ENCODE measurements at places on chromosomes 5 and 9.
A peak's percentile ranks its signal among the peaks of the same experiment; 100 is the strongest.

GRCh38 chr9:79858508-79858907, 286.7 kb downstream of the TLE4 start:
- DNase-seq: peak; percentile 75

- DNase-seq: no peak
Observed at GRCh38 chr5:130272837-130273236, 368.6 kb downstream of the CHSY3 start.

DNA sequence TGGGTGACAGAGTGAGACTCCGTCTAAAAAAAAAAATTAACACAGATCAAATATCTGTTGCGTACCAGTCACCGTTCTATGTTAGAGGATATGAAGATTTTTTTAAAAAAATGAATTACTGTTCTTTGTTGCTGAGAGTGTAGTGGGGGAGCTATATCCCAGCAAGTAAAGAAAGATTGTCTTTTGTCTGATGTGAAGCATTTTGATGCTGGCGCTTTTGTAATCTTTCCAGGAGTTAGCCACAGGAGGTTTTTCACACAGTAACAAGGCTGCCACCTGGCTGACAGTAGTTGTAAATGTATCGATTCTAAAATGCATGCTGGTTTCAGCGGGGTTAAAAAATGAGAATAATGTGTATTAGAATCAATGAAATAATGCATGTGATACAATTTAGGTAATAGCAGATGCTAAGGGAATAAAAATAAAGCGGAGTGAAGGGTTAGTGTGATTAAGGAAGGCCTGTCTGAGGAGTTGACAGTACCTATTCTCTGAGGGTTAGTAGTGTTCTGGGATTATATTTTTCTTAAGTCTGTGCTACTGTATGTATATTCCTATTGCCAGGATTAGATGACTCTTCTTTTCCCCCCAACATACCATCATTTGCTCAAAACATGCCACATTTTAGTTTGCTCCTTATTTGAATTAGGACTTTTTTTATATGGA, 3.4 kb downstream of the LMNB1 start:
- DNase-seq: peak; percentile 75

DNA sequence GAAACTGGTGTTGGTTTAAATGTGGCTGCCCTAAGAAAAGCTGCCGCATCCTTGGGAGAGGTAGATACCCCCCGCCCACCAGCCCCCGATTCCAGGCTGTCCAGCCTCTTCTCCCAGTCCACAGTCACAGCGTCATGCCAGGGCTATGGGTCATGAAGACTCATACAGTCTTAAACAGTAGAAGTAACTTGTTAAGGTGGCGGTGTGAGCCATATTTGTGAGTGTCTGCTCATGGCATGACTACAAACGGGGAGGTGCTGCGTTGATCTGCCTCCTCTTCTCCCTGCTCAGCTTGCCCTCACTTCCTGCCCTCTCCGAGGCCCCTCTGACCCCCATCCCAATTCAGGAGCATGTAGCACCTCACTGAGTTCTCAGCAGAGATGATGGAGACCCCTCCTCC, 20.8 kb downstream of the FGD3 start:
- no peak for DNase-seq

GRCh38 chr9:123027517-123027916, 6.0 kb upstream of the GPR21 start:
- DNase-seq: no peak

- no peak for DNase-seq
Observed at GRCh38 chr5:2334719-2335118, 416.8 kb downstream of the IRX2 start.

- DNase-seq: no peak
Observed at GRCh38 chr5:34487159-34487879, 168.8 kb upstream of the RAI14 start.

- no peak for DNase-seq
Observed at GRCh38 chr5:69484891-69485290, 7.7 kb upstream of the OCLN start.

DNA sequence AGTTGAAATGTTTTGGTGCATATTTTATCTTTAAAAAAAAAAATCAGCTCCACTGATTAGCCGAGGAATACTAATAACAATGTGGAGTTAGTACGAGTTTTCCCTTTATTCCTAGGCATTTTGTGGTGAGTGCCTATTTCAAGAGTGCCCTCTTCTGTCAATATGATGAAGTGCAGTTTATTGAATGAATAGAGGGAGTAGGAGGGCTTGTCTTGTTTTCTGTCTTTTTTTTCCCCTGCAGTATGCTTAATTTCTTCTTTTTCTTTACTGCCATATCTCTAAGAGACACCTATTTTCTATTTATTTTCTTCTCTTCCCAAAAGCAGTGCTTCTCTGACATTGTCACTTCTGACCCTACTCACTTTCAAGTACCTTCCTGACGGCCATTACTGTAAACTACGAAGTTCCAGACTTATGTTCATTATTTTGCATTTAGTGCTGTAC, 169.6 kb upstream of the PITX1 start:
- DNase-seq: no peak

GRCh38 chr9:34346873-34347799, 17.8 kb downstream of the NUDT2 start:
- no peak for DNase-seq

GRCh38 chr9:122180633-122181032, 20.9 kb downstream of the MORN5 start:
- DNase-seq: no peak

GRCh38 chr5:160289721-160290120, 22.6 kb downstream of the CCNJL start:
- DNase-seq: no peak

DNA sequence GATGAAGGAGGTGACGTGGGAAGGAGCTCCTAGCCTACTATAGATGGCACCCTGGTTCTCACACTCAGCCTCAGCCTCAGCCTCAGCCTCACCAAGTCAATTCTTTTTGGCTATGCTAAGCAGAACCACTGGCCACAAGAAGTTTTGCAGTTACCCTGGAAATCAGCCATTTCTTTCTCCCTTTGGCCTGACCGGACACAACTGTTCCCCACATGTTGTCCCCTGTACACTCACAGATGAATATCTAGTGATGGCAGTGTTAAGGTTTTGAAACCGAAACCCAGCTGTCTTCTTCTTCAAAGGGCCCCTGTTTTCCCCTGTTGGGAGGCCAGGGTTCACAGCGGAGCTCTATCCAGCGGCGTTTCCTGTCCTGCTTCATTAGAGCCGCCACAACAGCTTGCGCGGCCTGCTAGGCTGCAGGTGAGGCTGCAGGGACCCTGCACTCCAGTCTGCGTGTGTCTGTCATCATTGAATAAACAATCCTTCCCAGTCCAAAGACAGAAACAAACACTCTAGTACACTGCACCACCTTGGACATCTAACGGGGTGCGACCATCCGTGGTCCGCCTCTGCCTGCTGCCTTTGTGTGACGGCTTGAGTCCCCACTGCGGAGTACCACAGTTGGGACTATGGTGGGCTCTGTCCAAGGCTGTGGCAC, 250.5 kb downstream of the DENND1A start:
- DNase-seq: peak; percentile 19

- no peak for DNase-seq
Observed at GRCh38 chr5:179819296-179820126, 1.2 kb upstream of the SQSTM1 start.

- peak; percentile 68 for DNase-seq
Observed at GRCh38 chr5:139453683-139454567, 8.6 kb downstream of the ECSCR start.

DNA sequence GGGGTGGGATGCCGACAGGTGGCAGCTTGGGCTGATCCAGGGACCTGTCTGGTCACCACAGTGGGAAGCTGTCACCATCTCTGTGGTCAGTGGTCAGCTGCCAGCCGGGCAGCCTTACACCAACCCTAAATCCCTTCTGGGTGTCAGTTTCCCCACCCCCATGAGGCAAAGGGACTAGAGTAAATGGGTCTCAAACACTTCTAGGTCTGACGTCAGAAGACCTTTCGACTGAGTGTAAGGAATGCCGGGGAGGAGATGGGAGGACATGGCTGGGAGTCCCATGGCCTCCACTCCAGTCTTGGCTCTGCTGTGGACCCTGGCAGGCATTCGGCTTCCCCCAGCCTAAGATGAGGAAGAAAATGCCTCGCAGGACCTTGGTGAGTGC, 40.3 kb upstream of the SLC25A51 start:
- DNase-seq: no peak

GRCh38 chr5:90987726-90988125, 395.4 kb downstream of the ARRDC3 start:
- no peak for DNase-seq

DNA sequence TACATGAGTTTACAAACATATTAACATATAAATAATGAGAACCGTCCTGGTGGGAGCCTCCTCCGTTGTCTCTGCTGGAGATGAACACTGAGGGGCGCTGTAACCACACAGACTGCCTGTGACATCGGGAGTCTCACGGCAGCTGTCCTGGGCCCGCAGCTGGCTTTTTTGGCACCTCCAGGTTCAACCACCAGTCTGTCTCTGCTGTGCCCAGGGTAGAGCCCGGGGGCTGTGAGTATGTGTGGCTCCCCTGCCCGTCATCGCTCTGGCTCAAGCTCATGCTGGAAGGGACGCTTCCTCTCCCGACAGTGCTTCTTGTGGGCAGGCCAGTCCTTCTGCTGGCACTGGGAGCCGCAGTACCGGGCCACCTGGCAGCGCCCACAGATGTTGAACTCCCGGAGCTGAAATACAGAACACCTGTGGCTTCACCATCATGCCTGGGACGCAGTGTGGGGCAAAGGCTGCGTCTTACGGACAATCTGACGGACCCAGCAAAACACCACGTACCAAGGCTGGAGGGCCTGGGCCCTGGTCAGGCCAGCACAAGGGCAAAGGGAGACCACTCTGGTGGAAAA, 3.6 kb upstream of the DPH7 start:
- peak; percentile 23 for DNase-seq

DNA sequence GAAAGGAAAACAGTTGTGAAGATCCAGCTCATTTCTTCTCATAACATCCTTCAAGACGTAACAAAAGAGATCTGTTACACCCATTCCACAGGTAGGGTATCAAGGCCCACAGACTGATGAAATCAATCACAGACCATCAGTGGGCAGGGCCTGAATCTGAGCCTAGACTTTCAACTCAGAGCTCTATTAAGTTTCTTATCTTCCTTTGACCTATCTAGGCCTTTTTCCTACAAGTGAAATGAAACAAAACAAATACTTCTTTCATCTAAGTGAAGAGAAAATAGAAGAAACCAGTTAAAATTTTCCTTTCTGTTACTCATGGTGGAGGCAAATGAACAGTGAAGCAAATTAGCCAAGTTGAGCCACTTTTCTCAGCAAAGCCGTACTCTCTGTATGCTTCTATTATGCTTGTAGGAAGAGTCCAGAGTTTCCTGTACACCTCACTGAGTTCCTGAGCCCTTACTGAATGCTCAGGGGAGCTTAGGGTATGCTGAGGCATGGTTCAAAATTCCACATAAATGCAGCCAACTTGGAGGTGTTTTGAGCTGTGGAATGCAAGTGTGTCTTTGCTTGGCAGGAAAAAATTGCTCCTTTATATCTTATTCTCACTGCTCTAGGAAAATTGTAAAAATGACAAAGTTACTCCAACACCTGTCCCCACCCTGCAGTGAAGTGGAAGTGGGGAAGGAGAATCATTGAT, 91.9 kb downstream of the FEM1C start:
- DNase-seq: no peak

- no peak for DNase-seq
Observed at GRCh38 chr5:93163010-93163663, 417.9 kb downstream of the NR2F1-AS1 start.

DNA sequence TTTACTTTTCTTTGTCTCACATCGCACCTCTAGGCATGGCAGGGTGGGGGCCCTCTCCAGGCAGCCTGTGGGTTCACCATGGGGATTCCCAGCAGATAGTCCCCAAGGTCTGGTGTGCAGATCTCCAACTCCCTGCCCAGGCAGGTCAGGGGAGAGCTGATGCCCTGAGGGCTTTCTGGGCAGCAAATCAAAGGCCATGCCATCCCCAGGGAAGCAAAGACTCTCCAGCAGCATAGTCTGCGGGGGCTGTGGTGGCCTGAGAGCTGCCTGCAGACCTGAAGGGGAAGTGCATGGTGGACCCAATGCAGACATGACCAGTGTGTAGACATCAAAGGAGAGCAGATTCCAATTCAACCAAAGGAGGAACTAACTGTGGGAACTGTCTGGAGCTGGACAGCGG, 7.7 kb downstream of the NEURL1B start:
- DNase-seq: no peak

DNA sequence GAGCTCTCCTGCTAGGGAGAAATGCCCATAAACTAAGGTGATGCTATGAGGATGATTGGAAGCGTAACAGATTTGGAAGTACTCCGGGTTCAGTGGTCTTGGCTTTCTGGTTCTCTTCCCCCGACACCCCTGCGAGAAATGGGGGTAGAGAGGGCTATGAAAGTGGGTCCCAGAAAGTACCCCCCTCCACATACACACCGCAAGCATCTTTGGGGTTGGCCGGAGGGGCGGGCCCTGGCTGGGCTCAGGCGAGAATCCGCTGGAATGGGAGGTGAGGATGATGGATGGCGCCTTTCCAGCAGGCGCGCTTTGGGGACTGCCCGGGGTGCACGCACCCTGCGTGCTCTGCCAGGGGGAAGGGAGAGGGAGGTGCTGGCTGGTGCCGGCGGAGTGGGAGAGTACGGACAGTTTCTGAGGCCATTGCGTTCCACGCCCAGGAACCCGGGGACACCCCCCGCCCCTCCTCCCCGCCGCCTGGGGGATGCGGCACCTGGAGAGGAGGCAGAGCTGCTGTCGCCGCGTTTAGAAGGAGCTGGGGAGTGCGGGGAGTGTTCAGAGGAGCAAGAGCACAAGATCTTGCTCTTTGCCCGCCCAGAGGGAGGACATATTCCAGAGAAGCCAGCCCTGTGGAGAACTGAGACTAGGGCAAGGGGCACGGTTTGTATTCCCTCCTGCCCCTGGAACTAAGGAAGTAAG, 1.9 kb downstream of the PCSK5 start:
- DNase-seq: peak; percentile 8

DNA sequence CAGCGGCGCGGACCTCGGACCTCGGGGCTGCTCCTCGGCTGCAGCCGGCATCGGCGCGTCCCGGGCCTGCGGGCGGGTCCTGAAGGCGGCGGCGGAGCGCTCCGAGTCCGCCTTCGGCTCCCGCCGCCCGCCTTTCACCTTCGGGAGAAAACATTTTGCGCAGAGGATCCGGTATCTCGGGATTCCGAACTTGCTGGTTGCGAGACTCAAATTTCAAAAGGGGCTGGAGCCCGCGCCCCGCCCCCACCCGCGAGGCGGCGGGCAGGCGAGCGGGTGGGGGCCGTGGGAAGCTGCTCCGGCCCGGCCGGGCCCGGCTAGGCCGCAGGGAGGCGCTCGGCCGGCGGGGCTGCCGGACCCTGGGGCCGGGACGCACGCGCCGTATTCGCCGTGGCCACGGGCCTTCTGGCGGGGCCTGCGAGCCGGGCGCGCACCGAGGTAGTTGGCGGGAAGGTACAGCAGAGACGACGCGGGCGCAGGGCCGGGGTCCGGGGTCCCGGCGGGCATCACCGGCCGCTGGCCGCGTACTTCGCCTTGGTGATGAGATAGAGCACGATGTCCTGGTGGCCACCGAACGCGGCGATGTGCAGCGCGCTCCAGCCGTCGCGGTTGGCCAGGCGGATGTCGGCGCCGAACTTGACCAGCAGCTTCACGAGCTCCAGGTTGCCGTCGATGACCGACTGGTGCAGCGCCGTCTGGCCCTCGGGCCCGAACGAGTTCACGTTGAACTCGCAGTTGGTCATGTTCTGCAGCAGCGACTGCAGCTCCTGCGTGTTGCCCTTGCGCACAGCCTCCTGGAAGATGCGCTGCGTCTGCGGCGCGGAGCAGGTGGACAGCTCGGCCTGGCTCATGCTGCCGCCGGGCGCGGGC, 757 bp downstream of the NRARP start:
- no peak for DNase-seq

- no peak for DNase-seq
Observed at GRCh38 chr9:91809581-91810285, 140.3 kb downstream of the ROR2 start.

All from CD4-positive, alpha-beta T cell treated with Interleukin-10 for 1 hour (primary cell).